Fibroblast of villous mesenchyme (primary cell): ENCODE measurements at places on chromosomes 5 and 9.

- DNase-seq: no peak
These were observed 50.2 kb downstream of the CARTPT start for GRCh38 chr5:71769287-71769686.

- no peak for DNase-seq
These were observed 27.2 kb downstream of the TMOD1 start for GRCh38 chr9:97528529-97529230.

DNA sequence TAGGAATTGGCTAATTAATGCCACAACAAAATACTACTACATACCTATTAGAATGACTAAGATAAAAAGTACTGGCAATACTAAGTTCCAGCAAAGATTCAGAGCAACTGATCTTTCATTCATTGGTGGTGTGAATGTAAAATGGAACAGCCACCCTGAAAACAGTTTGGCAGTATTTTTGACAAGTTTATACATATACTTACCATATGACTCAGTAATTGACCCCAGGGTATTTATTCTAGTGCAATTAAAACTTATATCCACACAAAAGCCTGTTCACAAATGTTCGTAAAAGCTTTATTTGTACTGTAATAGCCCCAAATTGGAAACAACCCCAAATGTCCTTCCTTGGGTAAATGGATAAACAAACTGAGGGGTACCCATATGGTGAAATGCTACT lies 270.8 kb upstream of the ACTBL2 start:
- DNase-seq: no peak

- no peak for DNase-seq
These were observed 20.9 kb downstream of the GRAMD2B start for GRCh38 chr5:126444137-126444536.

GRCh38 chr9:113349445-113350094 lies at the start of gene BSPRY:
BSPRY (plus strand) TSS chr9:113349541; CDS start chr9:113349580, 39 bp downstream.
- DNase-seq: no peak

DNA sequence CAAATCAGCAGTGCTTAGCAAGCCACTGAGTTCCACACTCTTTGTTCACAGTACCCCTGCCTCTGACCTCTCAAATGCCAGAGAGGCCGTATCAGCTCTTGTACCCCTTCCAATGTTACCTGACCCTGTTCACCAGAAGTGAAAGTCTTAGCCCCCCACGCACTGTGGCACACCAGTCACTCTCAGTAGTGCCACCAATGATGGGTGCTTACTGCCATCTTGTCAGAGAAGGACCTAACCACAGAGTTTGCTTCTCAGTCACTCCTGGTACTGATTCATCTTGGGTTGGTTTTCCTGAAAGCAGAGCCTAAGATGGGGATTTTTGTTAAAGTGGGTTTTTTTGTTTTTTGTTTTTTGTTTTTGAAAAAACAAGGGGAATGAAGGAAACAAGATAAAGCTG lies 28.8 kb upstream of the PANK3 start:
- DNase-seq: no peak

GRCh38 chr5:6083311-6083978 lies 294.9 kb downstream of the MED10 start:
- DNase-seq: no peak

- no peak for DNase-seq
These were observed 16.4 kb downstream of the RFK start for GRCh38 chr9:76377791-76378190.

DNA sequence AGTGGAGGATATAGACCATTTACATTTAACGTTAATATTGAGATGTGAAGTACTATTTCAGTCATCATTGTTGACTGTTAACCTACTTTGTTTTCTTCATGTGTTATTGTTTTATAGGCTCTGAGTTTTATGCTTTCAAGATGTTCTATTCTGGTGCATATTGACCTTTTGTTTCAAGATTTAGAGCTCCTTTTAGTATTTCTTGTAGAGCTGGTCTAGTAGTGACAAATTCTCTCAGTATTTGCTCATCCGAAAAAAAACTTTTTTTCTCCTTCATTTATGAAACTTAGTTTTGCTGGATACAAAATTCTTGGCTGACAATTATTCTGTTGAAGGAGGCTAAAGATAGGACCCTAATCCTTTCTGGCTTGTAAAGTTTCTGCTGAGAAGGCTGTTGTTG lies 91.3 kb downstream of the INVS start:
- no peak for DNase-seq

GRCh38 chr5:36875051-36875789 lies 1.3 kb upstream of the NIPBL start:
- DNase-seq: peak; percentile 59

- peak; percentile 28 for DNase-seq
These were observed 3.6 kb downstream of the IARS1 start for GRCh38 chr9:92289708-92290390.

DNA sequence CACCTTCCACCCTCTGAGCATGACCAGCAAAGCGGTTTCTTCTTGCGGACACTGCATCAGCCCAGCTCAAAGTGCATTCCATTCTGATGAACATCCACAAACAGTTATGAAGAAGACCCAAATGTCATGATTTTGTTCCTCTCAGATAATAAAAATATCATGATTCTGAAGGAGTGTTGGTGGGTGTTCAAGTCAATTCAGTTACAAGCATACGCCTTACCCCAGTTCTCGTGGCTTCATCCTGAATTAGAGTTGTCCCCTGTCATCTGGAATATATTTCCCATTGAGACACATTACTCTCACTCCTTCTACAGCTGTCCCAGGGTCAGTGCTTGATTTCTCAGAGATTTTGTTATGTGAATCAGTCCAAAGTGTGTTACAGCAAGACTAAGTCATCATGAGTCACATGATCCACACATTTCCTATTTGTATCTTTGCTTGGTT lies 325.4 kb downstream of the RFX3 start:
- DNase-seq: peak; percentile 29

DNA sequence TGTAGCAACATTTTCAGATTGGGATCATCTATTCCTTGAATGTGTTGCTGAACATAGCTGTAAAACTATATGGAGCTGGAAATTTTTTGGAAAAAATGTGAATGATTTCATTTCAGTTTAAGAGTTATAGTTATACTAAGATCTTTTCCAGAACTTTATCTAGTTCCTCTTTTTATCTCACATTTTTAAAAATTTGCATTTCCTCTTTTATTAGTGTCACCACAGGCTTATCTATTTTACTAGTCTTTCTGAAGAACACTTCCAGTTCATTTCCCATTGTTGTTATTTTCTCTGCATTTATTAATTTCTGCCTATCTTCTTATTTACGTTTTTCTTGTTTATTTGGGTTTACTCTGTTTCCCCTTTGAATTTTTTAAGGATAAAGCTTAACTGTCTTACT lies 46.0 kb upstream of the FSTL4 start:
- no peak for DNase-seq

DNA sequence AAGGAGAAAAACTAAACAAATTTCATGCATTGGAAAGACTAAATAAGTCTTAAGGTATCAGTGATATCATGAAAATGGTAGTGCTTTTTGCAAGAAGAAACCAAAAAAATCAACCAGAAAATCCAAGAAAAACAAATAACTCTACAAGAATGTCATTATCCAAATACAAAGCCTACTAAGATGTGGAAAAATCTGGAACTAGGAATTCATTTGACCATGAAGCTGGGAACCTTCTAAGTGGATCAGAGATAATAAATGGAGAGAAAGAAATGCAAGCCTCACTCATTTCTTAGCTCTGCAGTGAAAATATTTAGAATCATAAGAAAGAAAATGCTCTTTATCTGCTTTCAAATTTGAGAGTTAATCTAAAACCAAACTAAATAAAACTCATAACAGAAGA lies 51.3 kb downstream of the RASEF start:
- DNase-seq: no peak

DNA sequence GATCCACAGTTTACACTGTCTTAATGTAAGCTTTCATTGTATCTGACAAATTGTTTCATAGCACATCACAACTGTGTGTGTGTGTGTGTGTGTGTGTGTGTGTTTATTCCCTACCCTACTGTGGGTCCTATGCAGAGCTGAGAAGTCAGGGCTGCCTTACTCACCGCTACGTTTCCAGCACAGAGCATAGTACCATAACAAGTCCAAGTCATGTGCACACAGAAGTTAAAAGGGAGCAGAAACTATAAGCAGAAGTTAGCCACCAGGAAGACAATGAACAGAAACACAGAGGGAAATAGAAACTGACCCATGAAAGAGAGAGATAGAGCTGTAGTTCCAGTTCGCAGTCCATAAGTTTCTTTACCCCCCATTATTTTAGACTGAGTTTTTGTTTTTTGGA lies 38.2 kb upstream of the DMXL1 start:
- DNase-seq: no peak

DNA sequence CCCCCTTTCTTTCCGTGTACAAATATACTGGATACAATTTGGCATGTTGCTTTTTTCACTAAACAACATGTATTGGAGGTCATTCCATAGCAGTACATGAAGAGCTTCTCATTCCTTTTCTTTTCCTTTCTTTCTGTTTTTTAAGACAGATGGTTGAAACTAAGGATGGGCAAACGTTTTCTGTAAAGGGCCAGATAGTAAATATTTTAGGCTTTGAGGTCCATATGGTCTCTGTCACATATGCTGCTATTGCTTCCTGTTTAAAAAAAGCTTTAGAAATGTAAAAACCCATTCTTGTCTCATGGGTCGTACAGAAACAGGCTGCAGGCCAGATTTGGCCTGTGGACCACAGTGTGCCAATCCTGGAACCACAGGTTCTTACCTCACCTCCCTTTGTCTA lies 160.1 kb downstream of the ACER2 start:
- DNase-seq: no peak

DNA sequence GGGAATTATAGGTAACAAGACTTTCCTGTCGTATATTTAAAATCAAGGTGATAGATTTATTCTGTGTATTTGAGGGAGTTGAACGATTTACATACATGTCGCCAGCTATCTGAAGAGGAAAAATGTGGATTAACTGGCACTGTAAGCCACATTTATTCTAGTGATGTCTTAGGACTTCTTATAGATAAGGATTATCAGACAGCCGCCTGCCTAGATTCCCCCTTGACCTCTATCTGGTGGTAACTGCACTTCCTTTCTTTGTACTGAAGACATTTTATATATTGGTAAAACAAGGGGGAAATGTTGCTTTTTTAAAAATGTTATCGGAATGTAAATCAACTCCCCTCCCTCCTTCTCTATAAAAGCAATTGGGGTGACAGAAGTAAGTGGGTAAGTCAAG lies 39.3 kb upstream of the F2RL2 start:
- DNase-seq: no peak

- DNase-seq: no peak
These were observed 81.2 kb downstream of the OTULIN start for GRCh38 chr5:14745753-14746152.

GRCh38 chr9:134743853-134744252 lies 102.2 kb downstream of the COL5A1 start:
- DNase-seq: peak; percentile 42

- no peak for DNase-seq
These were observed 184.4 kb upstream of the DMRT1 start for GRCh38 chr9:656926-657568.

GRCh38 chr9:1120500-1121165 lies 70.5 kb downstream of the DMRT2 start:
- no peak for DNase-seq

- DNase-seq: peak; percentile 60
These were observed 602 bp downstream of the RPL37 start for GRCh38 chr5:40834391-40834848.

DNA sequence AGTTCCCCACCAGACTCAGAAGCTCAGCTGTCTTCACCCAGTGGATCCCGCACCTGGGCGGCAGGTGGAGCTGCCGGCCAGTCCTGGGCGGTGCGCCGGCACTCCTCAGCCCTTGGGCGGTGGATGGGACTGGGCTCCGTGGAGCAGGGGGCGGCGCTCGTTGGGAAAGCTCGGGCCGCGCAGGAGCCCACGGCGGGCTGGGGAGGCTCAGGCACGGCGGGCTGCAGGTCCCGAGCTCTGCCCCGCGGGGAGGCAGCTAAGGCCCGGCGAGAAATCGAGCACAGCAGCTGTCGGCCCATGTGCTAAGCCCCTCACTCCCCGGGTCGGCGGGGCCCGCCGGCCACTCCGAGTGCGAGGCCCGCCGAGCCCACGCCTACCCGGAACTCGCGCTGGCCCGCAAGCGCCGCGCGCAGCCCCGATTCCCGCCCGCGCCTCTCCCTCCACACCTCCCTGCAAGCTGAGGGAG lies 560.0 kb downstream of the BRINP1 start:
- no peak for DNase-seq

DNA sequence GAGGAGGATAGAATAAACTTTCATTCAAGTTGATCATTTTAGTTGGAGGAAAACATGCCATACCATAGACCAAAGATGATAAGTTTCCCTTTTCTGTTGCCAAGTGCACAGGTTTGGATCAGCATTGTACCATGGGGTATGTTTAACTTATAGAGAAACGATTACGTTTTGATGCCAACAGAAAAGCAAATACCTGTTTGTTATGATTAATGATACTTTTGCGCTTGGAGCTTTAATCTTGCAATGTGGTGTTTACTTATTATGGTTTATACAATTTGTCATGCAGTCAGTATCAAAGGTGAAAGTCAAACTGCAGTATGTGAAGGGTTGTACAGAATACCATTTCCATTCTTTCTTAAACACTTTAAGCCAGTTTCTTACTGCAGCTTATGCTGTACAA lies 13.2 kb upstream of the ARHGEF28 start:
- DNase-seq: no peak

- DNase-seq: peak; percentile 62
These were observed 171.2 kb downstream of the TSSK1B start for GRCh38 chr5:113263545-113263944.

DNA sequence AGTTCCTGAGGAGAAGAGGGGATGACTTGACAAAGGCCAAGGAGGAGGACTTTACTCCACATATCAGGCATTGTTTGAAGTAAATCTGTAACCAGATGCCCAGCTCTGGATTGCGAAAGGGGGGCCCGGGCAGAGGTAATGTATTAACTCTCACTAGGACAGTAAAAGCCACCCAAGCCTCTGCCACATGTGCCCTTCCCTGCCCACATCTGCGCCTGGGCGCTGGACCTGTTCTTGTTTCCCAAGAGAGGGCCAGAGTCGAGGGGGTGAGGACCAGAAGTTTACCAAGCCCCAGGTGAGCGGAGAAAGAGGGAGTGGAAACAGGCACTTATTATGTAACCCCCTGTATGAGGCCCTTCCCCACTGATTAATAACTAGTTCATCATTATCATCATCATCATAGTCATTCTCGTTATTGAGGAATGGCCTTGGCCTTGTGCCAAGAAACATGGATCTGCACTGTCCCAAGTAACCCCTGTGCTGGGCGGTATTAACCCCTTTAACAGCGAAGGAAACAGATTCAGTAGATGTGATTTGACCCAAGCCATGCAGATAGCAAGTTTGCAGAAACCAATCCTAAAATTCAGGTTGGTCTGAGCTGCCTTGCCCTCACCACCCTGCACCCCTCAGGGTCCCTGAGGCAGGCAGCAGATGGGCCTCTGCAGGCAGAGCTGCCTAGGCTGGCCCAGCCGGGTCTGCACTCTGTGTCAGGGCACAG lies at the start of gene SLC23A1:
Gene SLC23A1, minus strand, starts transcription at position 23 of the 718 bp plus-strand sequence. CDS start 44 bp downstream, outside the sequence.
- peak; percentile 53 for DNase-seq

DNA sequence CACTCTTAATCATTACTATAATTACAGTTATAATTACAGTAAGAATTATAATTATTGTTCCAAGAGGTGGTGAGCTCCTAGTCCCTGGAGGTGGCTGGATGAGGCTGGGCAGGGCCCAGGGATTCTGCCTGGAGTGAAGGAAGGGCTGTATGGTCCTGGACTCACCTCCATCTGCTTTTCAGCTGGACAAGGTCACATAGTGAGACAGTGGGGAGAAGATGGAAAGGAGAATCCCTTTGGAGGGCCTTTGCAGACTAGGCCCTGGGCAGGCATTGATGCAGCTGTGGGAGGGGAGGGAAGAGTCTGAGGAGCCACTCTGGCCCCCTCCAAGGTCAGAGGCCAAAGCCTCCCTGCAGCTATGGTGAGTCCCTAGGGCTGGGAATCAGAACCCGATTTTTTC lies 125.4 kb downstream of the RGS3 start:
- no peak for DNase-seq
